ENCODE measurements at places on chromosomes 5 and 9.

DNA sequence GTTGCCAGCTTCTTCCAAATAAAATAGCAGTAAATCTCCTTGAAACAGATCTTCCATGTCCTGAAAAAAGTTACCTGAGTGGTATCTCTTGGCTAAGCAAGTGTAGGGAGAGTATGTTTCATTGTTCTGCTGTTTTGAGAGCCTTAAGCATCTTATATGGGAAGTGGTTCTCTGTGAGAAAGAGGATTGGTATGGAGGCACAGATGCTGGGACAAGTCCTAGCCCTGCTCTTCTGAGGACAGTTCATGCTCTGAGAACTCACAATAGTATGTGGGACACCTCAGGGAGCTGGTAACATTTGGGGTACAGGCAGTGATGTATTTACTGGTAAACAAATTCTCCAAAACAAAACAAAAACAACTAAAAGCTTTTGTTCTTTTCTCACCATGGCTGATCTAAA lies 2.0 kb downstream of the PPP3R2 start:
- no peak for DNase-seq

- no peak for DNase-seq
These were observed 24.7 kb downstream of the PSIP1 start for GRCh38 chr9:15485836-15486666.

DNA sequence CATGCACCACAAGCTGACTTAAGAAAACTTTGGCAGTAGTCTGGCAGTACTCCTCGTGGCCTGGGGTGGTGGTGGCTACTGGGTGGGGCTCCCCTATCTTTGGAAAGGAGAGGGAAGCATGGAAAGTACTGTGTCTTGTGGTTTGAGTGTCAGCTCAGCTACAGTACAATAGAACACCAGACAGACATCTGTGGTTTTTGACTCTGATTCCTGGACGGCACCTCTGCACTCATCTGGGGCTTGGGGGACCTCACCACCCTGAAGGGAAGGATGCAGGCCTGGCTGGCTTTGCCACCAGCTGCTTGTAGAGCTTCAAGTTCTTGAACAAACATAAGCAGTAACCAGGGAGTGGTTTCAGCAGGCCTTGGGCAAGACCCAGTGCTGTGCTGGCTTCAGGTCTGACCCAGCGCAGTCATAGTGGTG lies 40.6 kb downstream of the TNFSF8 start:
- DNase-seq: no peak

DNA sequence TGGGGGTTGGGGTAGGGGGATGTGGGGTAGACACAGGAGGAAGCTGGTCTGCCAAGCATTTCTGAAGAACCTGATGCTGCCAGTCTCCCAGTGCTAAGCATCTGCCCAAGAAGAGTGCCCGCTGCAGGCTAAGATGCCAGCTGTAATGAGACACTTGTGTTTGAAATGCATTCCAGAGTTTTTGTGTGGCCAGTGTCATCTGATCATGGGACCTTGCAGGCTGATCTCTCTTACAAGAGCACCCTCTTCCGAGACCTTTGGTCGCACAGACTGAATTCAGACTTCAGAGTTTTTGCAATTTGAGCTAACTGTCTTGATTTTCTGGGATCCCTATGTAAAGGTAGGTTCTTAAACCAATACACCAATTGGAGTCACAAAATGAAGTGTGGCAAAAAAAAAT lies 58.1 kb downstream of the DENND1A start:
- peak; percentile 8 for DNase-seq

GRCh38 chr5:141192110-141192725 lies at the start of gene PCDHB10:
TSS of gene PCDHB10 (plus strand) at chr5:141192353. CDS start at chr5:141192553, 200 bp downstream.
- peak; percentile 10 for DNase-seq

GRCh38 chr5:162132348-162132747 lies 64.8 kb downstream of the GABRG2 start:
- DNase-seq: no peak

- no peak for DNase-seq
These were observed 223 bp downstream of the LRSAM1 start for GRCh38 chr9:127451608-127451857.

DNA sequence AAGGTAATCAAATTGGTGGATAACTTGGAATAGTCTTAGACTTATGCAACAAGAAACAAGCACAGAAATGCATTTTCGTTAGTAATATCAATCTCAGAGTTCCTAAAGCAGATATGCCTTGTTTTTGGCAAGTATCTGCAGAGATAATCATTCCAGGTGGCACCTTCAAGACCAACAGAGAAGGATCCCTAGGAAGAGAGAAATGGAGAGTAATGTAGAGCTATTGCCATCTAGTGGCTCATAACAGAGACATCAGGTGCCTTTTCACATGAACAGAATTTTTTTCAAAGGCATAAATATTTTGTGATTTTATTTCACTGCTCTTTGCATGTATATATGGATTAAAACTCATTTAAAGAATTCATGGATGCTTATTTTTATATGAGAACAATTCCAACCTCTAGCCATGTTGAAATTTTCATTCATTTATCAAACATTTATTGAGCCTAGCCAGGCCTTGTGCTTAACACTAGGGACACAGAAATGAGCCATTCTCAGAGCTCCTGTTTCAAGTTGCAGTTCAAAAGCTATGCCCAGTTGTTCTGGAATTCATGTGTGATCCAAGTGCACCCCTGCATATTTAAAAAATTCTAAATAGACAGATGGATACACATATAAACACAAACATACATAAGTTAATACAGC lies 117.5 kb upstream of the OR13F1 start:
- DNase-seq: peak; percentile 23

- DNase-seq: no peak
These were observed 106.5 kb upstream of the CCDC112 start for GRCh38 chr5:115402822-115403577.

GRCh38 chr9:79134654-79135053 lies 437.1 kb upstream of the TLE4 start:
- DNase-seq: no peak

- DNase-seq: no peak
These were observed 7.3 kb downstream of the UBTD2 start for GRCh38 chr5:172276214-172276613.

GRCh38 chr5:39083968-39084367 lies 9.8 kb upstream of the RICTOR start:
- DNase-seq: no peak

DNA sequence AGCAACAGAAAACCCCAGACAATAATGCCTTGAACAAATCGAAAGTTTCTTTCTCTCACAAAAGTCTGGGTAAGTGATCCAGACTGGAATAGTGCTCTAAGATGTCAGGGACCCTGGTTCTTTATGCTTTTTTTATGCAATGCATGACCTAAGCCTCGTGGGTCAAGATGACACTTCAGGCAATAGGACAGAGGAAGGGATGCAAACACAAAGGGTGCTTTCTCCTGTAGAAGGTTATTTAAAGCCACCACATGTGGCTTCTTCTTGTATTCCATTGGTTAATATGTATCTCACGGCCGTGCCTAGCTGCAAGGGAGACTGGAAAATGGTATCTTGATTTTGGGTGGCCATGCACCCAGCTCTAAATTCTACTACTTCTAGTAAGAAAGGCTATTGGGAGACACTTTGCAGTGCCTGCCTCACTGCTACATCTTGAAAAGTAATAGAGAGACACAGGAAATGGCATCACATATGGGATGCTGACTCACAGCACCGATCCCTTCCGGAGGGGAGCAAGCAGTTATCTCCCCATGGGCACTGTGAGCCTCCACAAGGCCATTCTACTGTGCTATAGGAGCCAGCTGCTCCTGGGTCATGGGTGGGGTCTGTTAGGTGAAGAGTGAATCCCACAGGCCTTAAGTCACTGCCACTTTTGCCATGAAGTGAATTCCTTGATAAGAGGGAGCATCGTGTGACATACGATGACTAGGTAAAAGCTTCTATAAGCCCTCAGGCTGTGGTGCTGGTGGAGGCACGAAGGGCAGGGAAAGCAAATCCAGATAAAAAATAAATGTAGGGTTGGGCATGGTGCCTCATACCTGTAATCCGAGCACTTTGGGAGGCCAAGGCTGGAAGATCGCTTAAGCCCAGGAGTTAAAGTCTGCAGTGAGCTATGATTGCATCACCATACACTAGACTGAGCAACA lies 32.5 kb upstream of the RAB14 start:
- DNase-seq: no peak

- no peak for DNase-seq
These were observed 2.2 kb upstream of the ELL2 start for GRCh38 chr5:95963650-95964410.
